ENCODE measurements at places on chromosomes 3 and 15. TPM values are rescaled to one million over a fixed set of nuclear protein-coding genes. Genes with fewer than 3 reads are reported as not detected.

DNA sequence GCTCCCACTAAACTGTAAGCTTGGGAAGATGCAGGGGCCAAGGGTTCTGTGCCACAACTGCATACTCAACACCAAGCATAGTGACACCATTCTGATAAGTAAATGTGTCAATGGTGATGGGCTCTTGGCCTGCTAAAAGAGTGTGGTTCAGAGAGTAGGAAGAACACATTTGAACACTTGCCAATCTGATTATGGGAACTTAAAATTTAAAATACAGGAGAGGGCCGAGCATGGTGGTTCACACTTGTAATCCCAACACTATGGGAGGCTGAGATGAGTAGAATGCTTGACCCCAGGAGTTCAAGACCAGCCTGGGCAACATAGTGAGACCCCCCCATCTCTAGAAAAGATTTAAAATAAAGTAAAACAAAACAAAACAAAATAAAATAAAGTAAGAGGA lies 34.1 kb downstream of the PTPN9 start:
- H3K4me1 ChIP-seq, result peaks cover 13% of the 10 kb centered on the region
- H3K27me3 ChIP-seq, result no peaks in the 10 kb centered on the region
- H3K27ac ChIP-seq, result no peak overlapping the region
- peaks cover 4% of the 10 kb centered on the region for H3K36me3 ChIP-seq
- no peak overlapping the region for H3K4me3 ChIP-seq
- no peak for DNase-seq

The PLXNB1 gene
- 5.4 TPM for total RNA-seq

GRCh38 chr3:195240171-195240701 lies 30.7 kb downstream of the XXYLT1 start:
- no peak overlapping the region for H3K27ac ChIP-seq
- DNase-seq, result no peak
- H3K4me1 ChIP-seq, result no peaks in the 10 kb centered on the region
- H3K4me3 ChIP-seq, result no peak overlapping the region
- no peaks in the 10 kb centered on the region for H3K27me3 ChIP-seq
- H3K36me3 ChIP-seq, result no peaks in the 10 kb centered on the region

DNA sequence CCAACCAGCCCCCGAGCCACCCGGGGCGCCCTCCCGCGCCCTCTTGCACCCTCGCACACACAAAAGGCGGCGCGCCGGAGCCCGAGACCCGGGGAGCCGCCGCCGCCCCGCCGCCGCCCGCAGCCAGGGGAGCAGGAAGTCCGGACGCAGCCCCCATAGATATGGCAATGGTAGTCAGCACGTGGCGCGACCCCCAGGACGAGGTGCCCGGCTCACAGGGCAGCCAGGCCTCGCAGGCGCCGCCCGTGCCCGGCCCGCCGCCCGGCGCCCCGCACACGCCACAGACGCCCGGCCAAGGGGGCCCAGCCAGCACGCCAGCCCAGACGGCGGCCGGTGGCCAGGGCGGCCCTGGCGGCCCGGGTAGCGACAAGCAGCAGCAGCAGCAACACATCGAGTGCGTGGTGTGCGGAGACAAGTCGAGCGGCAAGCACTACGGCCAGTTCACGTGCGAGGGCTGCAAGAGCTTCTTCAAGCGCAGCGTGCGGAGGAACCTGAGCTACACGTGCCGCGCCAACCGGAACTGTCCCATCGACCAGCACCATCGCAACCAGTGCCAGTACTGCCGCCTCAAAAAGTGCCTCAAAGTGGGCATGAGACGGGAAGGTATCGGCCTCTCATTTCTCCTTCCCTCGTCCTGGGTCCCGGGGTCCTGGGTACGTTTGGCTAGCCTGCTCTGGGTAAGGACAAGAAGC lies 1.6 kb downstream of the NR2F2 start:
- peaks cover 20% of the 10 kb centered on the region for H3K4me1 ChIP-seq
- H3K36me3 ChIP-seq, result no peaks in the 10 kb centered on the region
- H3K27ac ChIP-seq, result no peak overlapping the region
- H3K4me3 ChIP-seq, result no peak overlapping the region

DNA sequence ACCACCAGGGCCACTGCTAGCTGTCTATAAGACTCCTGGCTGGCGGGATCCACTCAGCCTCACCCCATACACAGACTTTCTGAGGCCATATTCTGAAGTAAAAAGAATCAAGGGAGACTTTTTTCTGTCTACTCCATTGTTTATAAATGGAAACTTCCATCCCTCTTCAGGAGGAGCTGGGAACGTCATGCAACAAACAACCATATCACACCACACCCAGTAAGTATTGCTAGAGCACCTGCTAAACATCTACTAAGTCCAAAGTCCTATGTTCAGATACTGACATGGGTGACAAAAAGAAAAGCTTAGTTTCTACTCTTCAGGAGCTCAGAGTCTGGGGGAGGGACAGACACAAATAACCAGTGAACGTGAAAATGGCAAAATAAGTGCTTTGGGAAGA lies 324.8 kb upstream of the ONECUT1 start:
- H3K27ac ChIP-seq, result no peak overlapping the region
- no peaks in the 10 kb centered on the region for H3K27me3 ChIP-seq
- H3K4me1 ChIP-seq, result no peaks in the 10 kb centered on the region
- no peak for DNase-seq

DNA sequence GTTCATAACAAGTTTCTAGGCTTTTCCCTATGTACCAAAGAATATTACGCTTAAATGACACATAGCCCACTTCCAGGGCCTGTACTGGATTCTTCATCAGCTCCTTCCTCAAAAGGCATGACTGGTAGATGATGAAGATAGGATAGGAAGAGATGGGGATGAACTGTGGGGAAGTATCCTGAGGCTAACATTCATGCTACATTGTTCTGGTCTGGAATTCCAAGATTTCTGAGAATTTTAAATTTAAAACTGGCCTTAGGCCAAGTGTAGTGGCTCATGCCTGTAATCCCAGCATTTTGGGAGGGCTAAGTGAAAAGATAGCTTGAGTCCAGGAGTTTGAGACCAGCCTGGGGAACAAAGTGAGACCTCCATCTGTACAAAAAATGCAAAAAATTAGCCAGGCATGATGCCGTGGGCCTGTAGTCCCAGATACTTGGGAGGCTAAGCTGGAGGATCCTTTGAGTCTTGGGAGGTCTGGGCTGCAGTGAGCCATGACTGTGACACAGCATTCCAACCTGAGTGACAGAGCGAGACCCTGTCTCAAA lies 160.1 kb upstream of the PLAAT1 start:
- H3K27ac ChIP-seq, result no peak overlapping the region
- no peak overlapping the region for H3K4me3 ChIP-seq
- no peaks in the 10 kb centered on the region for H3K36me3 ChIP-seq
- DNase-seq, result no peak
- H3K27me3 ChIP-seq, result no peaks in the 10 kb centered on the region
- no peaks in the 10 kb centered on the region for H3K4me1 ChIP-seq

The CKMT1B gene
- total RNA-seq, result not detected

DNA sequence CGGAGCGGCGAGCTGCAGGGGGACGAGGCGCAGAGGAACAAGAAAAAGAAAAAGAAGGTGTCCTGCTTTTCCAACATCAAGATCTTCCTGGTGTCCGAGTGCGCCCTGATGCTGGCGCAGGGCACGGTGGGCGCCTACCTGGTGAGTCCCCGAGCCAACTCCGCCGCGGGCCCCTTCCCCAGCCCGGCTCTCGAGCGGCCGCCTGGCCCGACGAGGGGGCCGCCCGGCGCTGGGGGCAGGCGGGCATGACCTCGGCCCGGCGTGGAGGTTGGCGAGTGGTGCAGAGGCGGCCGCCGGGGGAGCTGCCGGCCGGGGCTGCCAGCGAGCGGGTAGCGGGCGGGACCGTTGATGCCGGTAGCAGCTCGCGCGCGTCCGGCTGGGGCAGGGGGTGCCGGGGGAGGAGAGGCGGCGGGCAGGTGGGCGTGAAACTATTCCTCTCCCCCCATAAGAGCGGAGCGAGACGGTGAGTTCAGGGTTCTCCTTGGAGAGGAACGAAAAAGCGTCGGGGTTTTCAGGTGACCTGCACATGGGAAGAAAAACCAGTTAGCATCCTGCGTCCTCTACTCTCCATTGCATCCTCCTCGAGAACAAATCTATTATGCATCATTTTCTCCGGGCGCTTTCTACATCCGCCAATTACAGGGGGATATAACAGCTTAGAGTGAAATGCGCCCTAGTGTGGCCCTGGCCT lies 585 bp downstream of the SLCO3A1 start:
- H3K36me3 ChIP-seq, result no peaks in the 10 kb centered on the region
- H3K27me3 ChIP-seq, result peaks cover 46% of the 10 kb centered on the region
- H3K27ac ChIP-seq, result no peak overlapping the region
- DNase-seq, result no peak
- peak overlapping the region; percentile 61 for H3K4me3 ChIP-seq

GRCh38 chr3:138474163-138474562 lies 39.7 kb downstream of the ESYT3 start:
- no peak for DNase-seq
- no peak overlapping the region for H3K27ac ChIP-seq
- H3K36me3 ChIP-seq, result no peaks in the 10 kb centered on the region
- H3K4me1 ChIP-seq, result no peaks in the 10 kb centered on the region
- H3K27me3 ChIP-seq, result peaks cover 5% of the 10 kb centered on the region
- no peak overlapping the region for H3K4me3 ChIP-seq

The GPR62 gene
- not detected for total RNA-seq

DNA sequence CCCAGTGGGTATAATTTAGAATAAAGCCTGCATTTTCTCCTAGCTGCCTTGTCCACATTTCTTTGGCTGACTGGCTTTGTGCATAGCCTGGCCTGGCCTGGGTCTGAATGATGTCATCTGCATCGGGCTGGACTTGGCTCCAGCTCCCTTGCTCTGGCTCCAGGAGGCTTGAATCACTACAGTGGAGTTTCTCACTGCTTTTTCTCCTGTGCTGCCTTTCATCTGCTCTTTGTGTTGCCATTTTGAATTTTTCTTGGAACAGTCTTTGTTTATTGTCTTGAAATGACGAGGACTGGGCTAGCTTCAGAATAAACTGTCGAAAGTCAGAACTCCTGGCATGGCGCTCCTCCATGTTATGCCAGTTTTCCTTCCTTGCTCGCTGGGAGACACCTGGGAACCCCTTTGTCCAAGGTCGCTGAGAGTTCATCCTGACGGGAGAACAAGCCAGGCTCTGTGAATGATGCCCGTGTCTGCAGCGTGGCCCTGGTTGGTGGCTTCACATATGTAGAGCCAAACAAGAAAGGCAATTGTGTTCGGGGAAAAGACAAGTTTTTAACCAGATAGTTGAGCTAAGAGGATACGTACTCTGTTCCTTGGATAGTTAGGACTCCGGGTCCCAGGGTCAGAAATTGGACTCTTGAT lies 258.9 kb downstream of the PDZRN3 start:
- no peak overlapping the region for H3K4me3 ChIP-seq
- H3K27ac ChIP-seq, result no peak overlapping the region
- H3K4me1 ChIP-seq, result no peaks in the 10 kb centered on the region
- no peak for DNase-seq

- no peak overlapping the region for H3K27ac ChIP-seq
- H3K27me3 ChIP-seq, result peaks cover 3% of the 10 kb centered on the region
- H3K36me3 ChIP-seq, result no peaks in the 10 kb centered on the region
- no peak for DNase-seq
- peaks cover 3% of the 10 kb centered on the region for H3K4me1 ChIP-seq
- no peak overlapping the region for H3K4me3 ChIP-seq
Observed at GRCh38 chr3:122331886-122332285, 6.8 kb downstream of the CSTA start.

GRCh38 chr3:66348704-66349103 lies 127.9 kb downstream of the SLC25A26 start:
- H3K4me1 ChIP-seq, result no peaks in the 10 kb centered on the region
- DNase-seq, result no peak
- H3K4me3 ChIP-seq, result no peak overlapping the region

GRCh38 chr3:129592381-129593131 lies 13.9 kb downstream of the PLXND1 start:
- peaks cover 24% of the 10 kb centered on the region for H3K4me1 ChIP-seq
- no peak overlapping the region for H3K27ac ChIP-seq
- no peak overlapping the region for H3K4me3 ChIP-seq
- no peaks in the 10 kb centered on the region for H3K36me3 ChIP-seq
- DNase-seq, result no peak
- H3K27me3 ChIP-seq, result peaks cover 11% of the 10 kb centered on the region

- H3K27ac ChIP-seq, result peak overlapping the region; percentile 55
- DNase-seq, result peak; percentile 21
- no peaks in the 10 kb centered on the region for H3K27me3 ChIP-seq
- no peaks in the 10 kb centered on the region for H3K4me1 ChIP-seq
Observed at GRCh38 chr3:38084334-38085310, 45.6 kb downstream of the DLEC1 start.

DNA sequence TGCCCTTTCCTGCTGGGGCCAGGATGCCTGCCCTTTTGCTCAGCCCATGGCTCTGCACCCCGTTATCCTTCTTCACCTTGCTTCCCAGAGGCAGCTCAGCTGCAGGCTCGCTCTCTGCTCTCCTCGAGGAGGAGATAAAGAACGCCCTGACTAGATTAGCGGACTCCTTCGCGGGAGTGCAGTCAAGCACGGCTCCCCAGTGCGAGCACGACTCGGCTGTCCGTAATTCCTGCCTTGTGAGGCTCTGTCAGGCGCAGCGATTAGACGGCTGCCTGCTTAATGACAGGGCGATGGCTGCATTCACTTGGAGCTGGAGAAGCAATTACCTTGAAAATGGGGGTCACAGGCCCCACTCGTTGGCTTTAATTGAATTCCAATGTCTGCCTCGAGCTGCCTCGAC lies 25.9 kb downstream of the TLE3 start:
- peaks cover 96% of the 10 kb centered on the region for H3K36me3 ChIP-seq
- no peaks in the 10 kb centered on the region for H3K27me3 ChIP-seq

The KY gene
- total RNA-seq, result not detected

DNA sequence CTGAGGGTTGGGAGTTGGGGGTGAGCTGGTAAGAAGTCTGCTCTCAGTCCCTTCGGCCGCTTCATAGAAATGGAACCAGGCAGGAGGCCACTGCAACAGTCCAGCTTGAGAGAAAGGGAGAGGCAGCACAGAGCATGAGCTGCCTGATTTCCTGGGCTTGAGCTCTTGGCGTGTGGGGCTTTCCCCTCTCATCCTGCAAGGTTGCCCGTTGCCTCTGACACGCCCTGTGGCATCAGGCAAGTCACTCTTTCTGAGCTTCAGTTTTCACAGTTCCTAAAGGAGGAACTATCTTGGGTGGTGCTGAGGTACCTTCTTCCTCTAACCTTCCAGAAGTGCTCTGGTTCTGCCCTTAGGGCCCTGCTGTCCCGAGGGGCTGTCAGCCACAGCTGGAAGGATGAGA lies 4.9 kb downstream of the MESP2 start:
- peak overlapping the region; percentile 62 for H3K4me3 ChIP-seq
- no peaks in the 10 kb centered on the region for H3K27me3 ChIP-seq
- DNase-seq, result no peak
- H3K27ac ChIP-seq, result peak overlapping the region; percentile 76
- no peaks in the 10 kb centered on the region for H3K36me3 ChIP-seq

The GOLGA6L9 gene
- total RNA-seq, result 2.0 TPM

- peak overlapping the region; percentile 98 for H3K27ac ChIP-seq
- peak overlapping the region; percentile 93 for H3K4me3 ChIP-seq
- peaks cover 64% of the 10 kb centered on the region for H3K4me1 ChIP-seq
- peaks cover 40% of the 10 kb centered on the region for H3K36me3 ChIP-seq
Observed at GRCh38 chr3:49723296-49723627, 489 bp downstream of the GMPPB start.
